HFFc6 (cell line): ENCODE measurements at places on chromosomes 1 and 21.

DNA sequence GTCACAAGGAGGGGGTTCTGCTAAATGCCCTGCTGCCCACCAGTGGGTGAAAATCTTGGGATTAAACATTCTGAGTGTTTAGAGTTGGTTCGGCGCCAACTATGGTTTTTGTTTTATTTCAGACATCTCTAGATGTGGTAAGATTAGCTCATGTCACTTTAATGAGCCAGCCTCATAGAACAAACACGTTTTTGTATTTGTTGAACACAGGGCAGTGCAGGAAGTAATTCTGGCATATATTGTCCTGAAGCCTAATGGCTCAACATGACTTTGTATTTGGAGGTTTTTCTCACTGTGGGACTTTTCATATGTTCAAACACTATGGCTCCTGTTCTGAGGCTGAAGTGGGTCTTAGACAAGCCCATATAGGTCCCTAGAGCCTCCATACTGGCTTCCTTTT lies 107.8 kb downstream of the NGF start:
- no peak for DNase-seq

- no peak for DNase-seq
Measured at GRCh38 chr1:36843906-36844610, 190.3 kb downstream of the GRIK3 start.

- no peak for DNase-seq
Measured at GRCh38 chr1:162035241-162035640, 11.6 kb upstream of the OLFML2B start.

GRCh38 chr21:44482581-44483287 lies 27.4 kb downstream of the LRRC3 start:
- DNase-seq, result no peak

DNA sequence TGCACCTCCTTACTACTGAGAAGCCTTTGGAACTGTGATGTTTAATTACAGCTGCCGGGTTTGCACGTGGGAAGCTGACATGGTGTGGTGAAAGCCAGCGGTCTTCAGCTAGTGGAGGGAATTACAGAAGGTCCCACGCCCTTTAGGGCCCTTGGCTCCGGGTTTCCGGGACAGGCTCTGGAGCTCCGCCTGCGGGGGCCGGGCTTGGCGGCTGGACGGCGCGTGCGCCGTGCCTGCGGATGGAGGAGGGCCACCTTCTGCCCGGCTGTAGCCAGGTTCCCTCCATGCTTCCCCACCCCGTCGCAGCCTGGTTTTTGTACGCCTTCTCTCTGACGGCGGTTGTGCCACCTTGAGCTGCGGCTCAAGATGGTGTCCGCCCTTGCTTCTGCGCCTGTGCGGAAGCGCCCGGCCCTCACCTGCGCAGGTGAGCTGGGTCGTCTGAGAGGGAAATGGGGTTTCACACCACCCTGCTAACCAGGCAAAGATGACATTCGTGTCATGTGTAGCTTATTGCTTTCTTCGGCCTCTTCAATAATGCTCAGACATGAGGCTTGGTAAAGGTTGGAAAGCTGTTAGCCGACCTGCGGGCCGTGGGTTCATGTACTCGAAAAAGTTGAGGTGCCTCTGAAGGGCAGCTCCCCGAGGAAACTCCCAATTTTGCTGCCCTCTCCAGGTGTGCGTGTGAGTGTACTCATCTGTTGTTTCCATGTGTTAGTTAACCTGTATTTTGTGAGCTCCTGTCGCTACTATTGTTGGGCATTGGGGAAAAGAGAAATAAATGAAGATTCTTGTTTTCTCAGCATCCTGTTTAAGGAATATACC lies 36.6 kb upstream of the OPRD1 start:
- DNase-seq, result no peak

DNA sequence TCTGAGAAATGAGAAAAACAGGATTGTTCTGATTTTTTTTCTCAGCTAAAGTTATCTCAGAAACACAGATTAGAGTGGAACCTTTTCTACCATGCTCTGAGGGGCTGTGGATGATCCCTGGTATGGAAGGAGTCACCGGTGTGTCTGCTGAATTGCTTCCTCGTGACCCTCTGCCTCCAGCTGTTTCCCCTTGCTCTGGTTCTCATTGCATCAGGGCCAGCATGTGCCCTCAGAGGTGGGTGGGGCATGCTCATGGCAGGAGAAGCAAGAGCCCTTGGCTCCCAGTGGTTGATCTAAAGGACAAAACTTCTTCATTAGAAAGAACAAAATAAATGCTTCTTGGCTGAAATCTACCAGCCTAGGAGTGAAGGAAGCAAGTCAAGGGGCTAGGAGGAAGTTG lies 183.2 kb upstream of the HMCN1 start:
- DNase-seq, result no peak

DNA sequence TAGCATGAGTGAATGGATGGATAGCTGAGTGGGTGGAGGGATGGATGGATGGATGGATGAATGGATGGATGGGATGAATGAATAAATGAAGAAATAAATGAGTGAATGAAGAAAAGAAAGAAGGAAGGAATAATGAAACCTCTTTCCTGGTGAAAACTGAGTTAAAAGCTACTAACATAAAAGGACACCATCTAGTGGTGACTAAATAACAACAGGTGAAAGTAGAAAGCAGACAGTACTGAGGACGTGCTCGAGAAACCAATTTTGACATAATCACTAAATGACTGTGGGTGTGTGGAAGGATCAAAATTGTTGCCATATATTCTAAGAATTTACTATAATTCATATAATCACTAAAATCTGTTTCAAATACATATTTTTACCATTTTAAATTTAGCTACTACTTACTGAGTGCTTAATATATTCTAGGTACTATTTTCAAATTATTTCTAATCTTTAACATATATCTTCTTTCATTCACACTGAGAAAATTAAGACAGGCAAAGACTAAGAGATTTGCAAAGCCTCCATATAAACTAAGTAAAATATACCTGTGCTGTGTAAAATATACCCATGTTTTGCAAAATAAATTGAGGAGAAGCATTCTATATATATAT lies 522.9 kb downstream of the LRRIQ3 start:
- no peak for DNase-seq

- DNase-seq, result no peak
Measured at GRCh38 chr1:63828322-63829044, 54.7 kb downstream of the ROR1 start.

DNA sequence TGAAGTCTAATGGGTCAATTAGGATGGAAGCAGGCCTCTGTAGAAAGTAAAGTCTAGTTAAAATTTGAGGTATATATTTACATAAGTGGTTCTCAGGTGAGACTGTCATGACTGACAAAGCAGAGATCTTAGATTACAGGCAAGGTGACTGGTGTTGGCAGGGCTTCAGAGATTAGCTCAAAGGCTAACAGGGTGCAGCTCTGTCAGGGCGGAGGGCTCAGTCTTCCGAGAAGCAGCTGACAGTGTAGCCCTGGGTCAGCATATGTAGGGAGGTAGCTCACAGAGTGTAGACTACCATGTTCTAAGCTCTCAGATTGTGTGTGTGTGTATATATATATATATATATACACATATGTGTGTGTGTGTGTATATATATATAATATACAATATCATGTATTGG lies 54.7 kb downstream of the RBM11 start:
- DNase-seq, result no peak

GRCh38 chr1:214429951-214430770 lies 121.2 kb downstream of the PTPN14 start:
- DNase-seq, result no peak

DNA sequence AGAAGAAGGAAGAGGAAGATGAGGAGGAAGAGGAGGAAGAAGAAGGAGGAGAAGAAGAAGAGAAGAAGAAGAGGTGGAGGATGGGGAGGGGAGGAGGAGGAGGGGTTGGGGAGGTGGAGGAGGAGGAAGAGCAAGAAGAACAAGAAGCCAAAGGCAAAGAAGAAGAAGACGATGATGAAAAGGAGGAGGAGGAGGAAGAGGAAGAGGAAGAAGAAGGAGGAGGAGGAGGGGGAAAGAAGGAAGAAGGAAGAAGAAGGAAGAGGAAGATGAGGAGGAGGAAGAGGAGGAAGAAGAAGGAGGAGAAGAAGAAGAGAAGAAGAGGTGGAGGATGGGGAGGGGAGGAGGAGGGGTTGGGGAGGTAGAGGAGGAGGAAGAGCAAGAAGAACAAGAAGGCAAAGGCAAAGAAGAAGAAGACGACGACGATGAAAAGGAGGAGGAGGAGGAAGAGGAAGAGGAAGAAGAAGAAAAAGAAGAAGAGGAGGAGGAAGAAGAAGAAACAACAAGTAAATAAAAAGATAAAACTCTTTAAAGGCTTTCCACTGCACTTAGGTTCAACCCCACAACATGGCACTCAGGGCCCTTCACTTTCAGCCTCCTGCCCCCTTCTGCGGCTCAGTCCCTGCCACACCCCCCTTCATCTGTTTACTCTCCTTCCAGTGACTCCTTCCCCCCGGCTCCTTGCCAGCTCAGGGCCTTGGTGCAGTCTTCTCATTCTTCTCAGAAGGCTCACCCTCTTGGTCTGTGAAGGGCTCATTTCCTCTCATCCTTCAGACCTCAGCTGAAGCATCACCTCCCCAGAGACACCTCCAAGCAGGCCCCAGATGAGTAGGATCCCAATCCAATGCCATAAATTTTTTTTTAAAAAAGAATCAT lies 114.0 kb downstream of the KCNN3 start:
- DNase-seq, result peak; percentile 36

GRCh38 chr1:8201331-8201861 lies 116.5 kb upstream of the SLC45A1 start:
- DNase-seq, result no peak

- DNase-seq, result no peak
Measured at GRCh38 chr1:1426496-1427105, 5.5 kb upstream of the ANKRD65 start.

GRCh38 chr1:196382383-196382782 lies 225.9 kb downstream of the KCNT2 start:
- DNase-seq, result no peak
